ENCODE measurements at places on chromosomes 7 and 10.

DNA sequence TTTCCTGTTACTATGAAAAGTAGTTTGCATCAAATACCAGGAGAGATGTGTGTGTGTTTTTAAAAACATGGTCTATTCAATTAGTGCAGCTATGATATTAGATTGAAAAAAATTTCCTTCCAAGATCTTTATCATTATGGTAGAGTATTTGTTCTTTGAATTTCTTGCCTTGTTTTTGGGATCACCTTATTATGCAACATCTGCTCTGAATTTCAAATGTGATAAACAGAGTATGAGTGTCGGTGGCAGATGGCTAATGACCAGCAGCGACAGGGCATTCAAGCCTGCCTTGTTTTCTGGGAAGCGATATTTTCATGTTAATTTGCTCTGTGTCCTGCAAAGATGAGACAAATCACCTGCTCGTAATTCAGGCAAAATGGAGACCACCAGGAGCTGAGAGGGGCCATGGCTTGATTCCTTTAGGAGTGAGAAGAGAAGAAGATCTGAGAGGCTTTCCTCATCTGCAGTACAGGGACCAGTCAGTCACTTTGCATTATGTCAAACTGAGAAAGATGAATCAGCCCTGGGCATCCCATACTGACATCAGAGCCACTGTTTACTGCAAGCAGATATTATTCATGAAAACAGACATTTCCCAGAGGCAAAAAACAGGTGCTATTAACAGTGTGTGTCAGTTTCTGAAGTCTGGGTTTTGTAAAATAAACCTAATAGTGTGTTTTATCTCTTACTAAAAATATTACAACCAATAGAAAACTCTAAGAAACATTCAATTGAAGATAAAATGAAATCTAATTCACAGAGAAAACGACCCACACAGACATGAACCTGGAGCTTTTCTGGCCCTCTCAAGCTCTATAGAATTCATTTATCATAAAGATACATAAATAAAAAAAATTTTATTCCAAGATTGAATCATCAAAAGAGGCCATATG, 67.6 kb downstream of the CDK6 start:
- no peak for DNase-seq

GRCh38 chr10:93436591-93437085, 45.5 kb downstream of the MYOF start:
- no peak for DNase-seq

GRCh38 chr10:61627266-61627665, 35.5 kb upstream of the CABCOCO1 start:
- no peak for DNase-seq

- DNase-seq, result no peak
Observed at GRCh38 chr10:34875061-34875460, 60.0 kb upstream of the PARD3 start.

DNA sequence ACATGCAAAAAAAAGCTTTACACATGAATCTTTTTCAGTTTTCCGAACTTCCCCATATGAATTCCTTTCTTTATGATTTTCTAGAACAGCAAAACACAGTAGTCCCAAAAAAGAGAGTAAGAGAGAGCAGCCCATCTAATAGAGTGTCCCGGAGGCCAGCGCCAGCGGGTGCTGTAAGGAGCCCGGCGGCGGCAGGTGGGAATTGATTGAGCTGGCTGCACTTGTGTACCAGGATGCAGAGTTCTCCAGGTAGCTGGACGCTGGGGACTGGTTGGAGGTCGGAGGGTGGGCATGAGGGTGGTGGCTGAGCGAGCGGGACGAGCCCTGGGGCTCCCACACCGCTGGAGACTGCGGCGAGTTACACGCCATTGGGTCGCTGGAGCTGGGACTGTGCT, 4.0 kb downstream of the DLX5 start:
- no peak for DNase-seq

DNA sequence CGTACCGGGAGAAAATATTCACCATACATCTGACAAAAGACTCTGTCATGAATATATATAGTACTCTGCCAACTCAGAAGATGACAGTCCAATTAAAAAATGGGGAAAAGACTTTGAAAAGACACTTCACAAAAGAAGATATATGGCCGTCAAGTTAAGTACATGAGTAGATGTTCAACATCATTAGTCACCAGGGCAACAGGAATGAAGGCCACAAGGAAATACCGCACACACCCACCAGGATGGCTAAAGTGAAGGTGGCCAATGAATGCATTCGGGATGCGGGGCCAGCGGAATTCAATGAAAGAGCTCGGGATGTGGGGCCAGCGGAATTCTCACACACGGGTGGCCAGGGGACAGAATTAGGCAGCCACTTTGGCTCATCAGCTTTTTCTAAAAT, 42.2 kb downstream of the MAD1L1 start:
- no peak for DNase-seq

DNA sequence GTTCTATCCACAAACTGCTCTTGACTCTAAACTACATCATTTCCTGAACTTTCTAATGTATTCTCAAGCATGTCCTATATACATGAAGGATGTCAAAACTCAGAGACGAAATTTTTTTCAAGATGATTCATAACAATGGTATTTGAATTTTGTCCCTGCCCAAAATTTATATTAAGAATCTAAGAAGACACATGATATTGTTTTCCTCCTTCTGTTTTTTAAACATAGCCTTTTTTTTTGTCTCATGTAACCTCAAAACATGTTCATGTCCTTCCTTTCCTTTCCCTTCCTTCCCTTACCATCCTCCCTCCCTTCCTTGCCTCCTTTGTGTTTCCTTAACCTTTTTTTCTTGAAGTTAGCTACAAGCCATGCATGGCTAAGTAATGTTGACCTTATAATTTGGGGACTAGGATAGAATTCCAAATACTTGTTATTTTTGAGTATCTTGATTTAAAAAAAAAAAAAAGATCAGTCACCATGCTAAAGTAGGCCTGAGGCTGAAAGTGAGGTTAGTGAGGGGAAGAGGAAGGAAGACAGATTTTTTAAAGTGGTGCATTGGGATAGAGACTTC, 163.0 kb downstream of the SUGCT start:
- no peak for DNase-seq

- no peak for DNase-seq
Observed at GRCh38 chr10:49649936-49650723, 29.3 kb upstream of the C10orf53 start.

DNA sequence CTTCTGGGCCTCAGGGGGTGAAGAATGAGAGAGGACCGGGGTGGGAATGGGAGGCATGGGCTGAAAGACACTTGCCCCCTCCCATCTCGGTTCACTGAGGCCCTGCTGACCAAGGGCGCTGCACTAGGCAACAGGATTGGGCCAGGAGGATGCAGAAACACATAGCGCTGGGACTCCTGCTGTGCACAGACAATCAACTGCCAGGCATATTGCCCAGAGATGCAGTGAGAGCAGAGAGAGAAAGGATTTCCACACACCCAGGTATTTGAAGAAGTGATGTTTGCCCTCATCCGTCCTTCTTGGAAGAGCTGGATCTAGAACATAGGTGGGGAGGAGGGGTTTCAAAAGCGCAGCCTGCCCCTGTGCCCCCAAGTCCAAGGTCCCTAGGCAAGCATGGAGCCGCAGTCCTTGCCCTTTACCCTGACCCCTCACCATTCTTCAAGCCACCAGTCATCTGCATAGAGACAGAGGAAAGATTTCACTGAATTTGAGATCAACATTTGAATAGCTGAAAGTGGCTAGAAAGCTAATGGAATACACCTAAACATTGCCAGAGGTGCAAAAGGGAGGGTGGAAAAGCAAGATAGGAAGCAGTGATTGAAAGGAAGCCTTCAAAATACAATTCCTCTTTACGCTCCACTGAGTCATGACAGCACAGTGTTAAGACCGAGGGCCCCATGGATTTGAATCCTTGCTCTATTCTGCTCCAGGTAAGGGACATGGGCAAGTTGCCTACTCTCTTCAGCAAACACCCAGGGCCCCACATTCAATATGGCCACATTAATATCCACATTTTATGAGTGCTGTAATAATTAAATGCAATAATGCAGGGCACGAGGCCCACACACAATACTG, 44.2 kb upstream of the TNS3 start:
- no peak for DNase-seq

DNA sequence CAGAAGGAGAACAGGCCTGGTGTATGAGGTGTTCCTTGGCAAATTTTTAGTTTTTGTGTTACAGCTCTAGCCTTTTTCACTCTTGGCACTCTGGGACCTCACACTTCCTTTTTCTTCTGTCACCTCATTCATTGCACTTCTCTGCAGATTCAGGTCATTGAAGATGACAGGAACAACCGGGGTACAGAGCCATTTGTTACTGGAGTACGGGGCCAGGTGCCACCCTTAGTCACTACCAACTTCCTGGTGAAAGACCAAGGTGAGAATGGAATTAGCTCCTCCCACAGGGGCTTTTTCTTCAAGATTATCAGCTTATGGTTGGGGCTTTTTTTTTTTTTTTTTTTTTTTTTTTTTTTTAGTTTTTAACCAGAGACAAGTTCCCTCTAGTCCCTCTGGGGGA, 18.5 kb upstream of the CHCHD1 start:
- no peak for DNase-seq

DNA sequence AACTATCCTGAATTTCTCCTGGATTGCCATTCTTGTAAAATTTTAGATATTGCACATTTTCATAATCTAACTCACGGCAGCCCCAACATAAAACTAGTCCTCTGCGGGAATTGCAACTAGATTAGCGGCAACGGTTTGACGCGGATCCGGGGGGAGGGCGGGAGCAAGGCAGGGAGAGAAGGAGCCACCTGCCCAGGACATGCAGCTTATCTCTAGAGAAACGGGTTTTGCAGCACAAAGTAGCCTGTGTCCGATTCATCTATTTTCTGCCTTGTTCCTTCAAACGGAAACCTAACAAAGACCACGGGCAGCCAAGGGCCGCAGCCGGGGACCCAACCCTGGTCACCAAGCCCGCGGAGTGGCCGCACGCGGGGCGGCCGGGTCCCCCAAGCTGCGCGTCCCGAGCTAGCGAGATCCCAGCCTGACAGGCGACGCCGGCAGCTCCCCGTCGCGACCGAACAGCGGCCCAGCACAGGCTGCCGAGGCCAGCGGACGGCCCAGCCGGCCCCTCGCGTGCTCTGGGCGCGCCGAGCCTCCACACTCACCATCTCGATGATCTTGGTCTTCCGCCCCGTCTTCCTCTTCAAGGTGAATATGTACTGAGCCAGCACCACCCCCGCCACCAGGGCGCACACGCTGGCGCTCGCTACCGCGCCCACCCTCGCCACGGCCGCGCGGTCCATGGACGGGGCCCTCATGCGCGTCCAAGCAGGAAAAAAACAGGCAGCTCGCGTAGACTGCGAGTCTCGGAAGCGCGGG, at the start of gene NT5C3A:
Gene NT5C3A, minus strand, starts transcription at position 754 of the 759 bp plus-strand sequence. Its CDS starts 71 bp downstream, at position 683.
- peak; percentile 19 for DNase-seq

- no peak for DNase-seq
Observed at GRCh38 chr10:124447751-124448466, 1.9 kb downstream of the NKX1-2 start.

- no peak for DNase-seq
Observed at GRCh38 chr7:9961161-9961922, 1012.3 kb upstream of the PHF14 start.

DNA sequence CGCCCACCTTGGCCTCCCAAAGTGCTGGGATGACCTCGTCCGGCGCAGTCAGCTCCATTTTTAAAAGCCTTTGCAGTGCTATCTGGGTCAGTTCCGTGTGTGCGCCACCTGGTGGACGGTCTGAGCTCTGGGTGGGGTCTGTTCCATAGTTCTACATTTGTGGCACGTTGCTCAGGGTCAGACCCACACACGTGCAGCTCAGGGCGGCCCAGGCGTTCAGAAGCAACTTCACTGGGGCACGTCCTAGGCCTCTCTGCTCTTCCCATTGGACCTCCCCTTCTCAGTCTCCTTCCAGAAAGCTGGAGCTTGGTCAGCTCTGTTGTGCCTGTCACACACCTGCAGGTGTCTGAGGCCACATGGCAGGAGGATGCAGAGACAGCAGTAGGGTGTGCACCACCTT, 137.9 kb downstream of the DNAJB6 start:
- DNase-seq, result no peak

- no peak for DNase-seq
Observed at GRCh38 chr10:69338547-69339450, 60.5 kb downstream of the HK1 start.

GRCh38 chr10:32179836-32180235, 123.6 kb upstream of the KIF5B start:
- DNase-seq, result no peak

GRCh38 chr10:110556969-110557601, 10.4 kb upstream of the SMC3 start:
- DNase-seq, result peak; percentile 55

- no peak for DNase-seq
Observed at GRCh38 chr10:55410415-55410885, 609.4 kb upstream of the PCDH15 start.

GRCh38 chr10:24982319-24983112, 30.1 kb upstream of the PRTFDC1 start:
- no peak for DNase-seq

GRCh38 chr10:533186-533585, 156.3 kb downstream of the DIP2C start:
- DNase-seq, result no peak

DNA sequence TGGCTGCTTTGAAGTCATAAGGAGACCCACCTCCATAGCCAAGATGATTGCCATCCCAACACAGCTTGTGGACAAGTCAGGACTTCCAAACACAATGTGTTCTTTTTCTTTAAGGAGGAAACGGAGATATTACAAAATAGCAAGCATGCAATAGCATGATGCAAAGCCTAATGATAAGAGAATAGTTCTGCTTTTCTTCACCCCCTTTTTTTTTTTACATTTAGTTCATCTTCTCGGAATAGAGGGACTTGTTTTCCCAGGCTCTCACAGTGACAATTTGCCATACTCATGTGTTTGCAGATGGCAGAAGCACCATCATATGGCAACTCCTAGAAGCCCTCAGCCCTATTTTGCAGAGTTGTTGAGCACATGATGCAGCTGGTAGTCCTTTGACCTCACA, 119.8 kb downstream of the ITGB8 start:
- no peak for DNase-seq

DNA sequence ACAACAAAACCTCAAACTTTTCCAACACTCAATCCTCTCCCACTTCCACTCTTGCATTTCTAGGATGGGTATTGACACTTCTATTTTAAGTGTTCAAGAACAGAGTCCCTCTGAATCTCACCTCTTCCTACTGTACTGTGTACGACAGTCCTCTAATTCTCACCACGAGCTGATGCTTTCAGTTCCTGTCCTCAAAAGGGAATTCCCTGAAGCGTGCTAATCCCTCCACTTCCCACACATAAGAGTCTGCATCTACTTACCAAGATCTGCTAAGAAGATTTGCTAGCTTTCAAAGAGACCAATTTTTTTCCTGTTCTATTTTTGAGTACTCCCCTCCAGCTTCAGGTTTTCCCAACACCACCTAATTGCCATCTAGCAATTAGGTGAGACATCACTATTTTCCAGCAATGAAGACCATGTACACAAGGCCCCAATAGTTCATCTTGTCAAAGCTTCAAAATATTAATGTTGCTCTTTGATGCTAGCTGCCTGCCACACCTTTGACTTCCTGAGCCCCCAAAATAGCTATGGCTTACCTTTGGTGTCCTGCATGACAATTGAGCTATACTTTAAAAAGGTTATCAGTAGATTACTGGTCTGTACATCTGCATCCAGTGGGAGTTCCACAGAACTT, 54.4 kb downstream of the ARMH3 start:
- DNase-seq, result no peak

GRCh38 chr10:112615269-112615668, 168.3 kb downstream of the VTI1A start:
- DNase-seq, result no peak
